Activated naive CD4-positive, alpha-beta T cell treated with anti-CD3 and anti-CD28 coated beads, Interleukin-2, amount 10 ng/mL, durations not matched to agents 5 hours and 36 hours (primary cell): ENCODE measurements at places on chromosomes 6 and 20. TPM values are rescaled to one million over a fixed set of nuclear protein-coding genes. Genes with fewer than 3 reads are reported as not detected.

The PSMB9 gene
- total RNA-seq = 264 TPM

The OPRM1 gene
- not detected for total RNA-seq

The TUBB1 gene
- not detected for total RNA-seq

The COL19A1 gene
- not detected for total RNA-seq

The C6orf58 gene
- not detected for total RNA-seq

The TTK gene
- total RNA-seq = 28.4 TPM

The PSORS1C2 gene
- not detected for total RNA-seq

The ARMC12 gene
- 1.7 TPM for total RNA-seq

The SCRT2 gene
- not detected for total RNA-seq

The GABRR1 gene
- total RNA-seq = not detected

The ADAM33 gene
- total RNA-seq = not detected

The THBS2 gene
- total RNA-seq = not detected

The CDH4 gene
- 0.13 TPM for total RNA-seq

The SNRNP48 gene
- total RNA-seq = 16.3 TPM

The HLA-DMB gene
- total RNA-seq = 9.6 TPM

The ATP6V1G2 gene
- total RNA-seq = 3.5 TPM

The C6orf132 gene
- not detected for total RNA-seq

The BFSP1 gene
- 1.1 TPM for total RNA-seq

The UNC5CL gene
- total RNA-seq = 1.4 TPM

The MAN1A1 gene
- total RNA-seq = 7.9 TPM

The ABRACL gene
- total RNA-seq = 147 TPM

The TSPO2 gene
- not detected for total RNA-seq

The EFCAB8 gene
- total RNA-seq = 0.39 TPM

The CALHM6 gene
- 15.9 TPM for total RNA-seq

The LY6G6F gene
- total RNA-seq = not detected

The MCHR2 gene
- total RNA-seq = not detected

The PACRG gene
- total RNA-seq = 0.76 TPM

The TREML2 gene
- 35.3 TPM for total RNA-seq

The IMPG1 gene
- total RNA-seq = not detected

The BPI gene
- total RNA-seq = not detected

The ZSCAN23 gene
- 1.6 TPM for total RNA-seq

The UBD gene
- total RNA-seq = 0.65 TPM

The MOG gene
- total RNA-seq = not detected

The E2F1 gene
- total RNA-seq = 48.2 TPM

The DACT2 gene
- not detected for total RNA-seq

The SIRPA gene
- not detected for total RNA-seq
